Activated CD4-positive, alpha-beta T cell treated with anti-CD3 and anti-CD28 coated beads, Interleukin-2, amount 50 U/mL, for 48 hours (primary cell): ENCODE measurements at places on chromosomes 3 and 15.

DNA sequence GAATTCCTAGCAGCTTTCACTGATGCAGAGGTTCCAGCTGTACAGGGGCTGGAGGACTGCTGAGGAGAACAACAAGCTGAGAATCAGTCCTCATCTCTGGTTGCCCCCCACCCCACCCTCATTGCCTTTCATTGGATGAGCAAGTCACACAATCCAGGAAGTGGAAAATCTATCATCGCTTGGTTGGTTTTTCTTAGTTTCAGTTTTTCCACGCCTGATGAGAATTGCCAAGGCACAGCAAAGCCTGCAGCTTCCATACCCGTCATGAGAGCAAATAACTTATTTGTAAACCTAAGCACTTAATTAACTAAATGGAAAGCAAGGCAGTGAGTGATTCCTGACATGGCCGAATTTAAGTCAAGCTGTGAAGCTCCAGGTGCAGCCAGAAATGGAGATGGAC is 21.4 kb upstream of the LIPC start:
- peak; percentile 19 for DNase-seq

DNA sequence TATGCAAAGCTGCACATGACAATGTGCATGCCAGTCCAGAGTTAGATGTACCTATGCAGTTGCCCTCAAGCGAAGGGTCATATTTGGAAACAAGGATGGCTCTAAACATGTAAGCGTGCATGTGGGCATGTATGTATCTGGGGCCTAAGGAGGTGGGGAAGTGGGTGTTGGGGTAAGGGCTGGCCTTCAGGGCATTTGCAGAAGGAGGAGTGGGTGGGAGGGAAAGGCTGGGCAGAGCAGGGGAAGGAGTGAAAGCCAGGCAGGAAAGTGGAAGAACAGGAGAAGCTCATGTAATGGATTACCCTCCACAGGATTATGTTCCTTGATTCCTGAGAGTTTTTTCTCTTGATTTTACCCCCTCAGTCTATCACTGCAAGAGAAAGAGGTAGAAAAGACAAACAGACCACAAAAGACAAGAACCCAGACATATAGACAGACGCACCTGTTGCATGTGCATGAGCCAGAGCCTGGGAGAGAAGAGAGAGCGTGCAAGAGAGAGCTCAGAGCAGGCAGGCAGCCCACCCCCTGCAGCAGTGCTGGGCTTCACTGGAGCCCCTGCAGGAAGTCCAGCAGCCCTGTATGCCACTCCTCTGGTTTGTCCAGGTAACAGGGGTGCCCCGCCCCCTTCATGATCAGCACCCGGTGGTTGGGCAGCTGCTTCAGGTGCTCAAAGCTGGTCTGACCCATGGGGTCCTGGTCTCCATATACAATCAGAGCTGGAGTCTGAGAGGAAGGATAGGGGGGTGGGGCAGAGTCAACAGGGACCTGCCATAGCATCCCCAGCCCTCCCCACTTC is 1.8 kb upstream of the PCBP4 start:
- DNase-seq, result no peak

DNA sequence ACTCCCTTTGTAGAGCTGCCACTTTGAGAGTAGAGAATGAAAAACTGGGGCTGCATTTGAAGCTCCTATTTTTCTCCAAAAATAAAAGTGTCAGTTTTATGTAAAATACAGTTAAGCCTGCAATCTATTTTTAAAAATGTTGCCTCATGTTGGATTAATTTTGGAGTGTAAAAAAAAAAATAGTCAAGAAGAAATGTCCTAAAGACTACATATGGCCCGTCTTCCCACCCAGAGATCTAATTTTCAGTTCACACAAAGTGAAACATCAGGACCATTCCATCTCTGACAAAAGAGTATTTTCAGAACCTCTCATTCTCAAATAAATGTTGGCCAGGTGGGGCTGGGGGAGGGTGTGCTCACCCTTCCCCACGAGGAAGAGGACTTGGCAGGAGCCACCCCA is 62.7 kb downstream of the HHLA2 start:
- no peak for DNase-seq

GRCh38 chr15:29376590-29376989 is 107.0 kb upstream of the NSMCE3 start:
- DNase-seq, result no peak

- DNase-seq, result no peak
These were observed 17.1 kb downstream of the NEK10 start for GRCh38 chr3:27352047-27352446.

DNA sequence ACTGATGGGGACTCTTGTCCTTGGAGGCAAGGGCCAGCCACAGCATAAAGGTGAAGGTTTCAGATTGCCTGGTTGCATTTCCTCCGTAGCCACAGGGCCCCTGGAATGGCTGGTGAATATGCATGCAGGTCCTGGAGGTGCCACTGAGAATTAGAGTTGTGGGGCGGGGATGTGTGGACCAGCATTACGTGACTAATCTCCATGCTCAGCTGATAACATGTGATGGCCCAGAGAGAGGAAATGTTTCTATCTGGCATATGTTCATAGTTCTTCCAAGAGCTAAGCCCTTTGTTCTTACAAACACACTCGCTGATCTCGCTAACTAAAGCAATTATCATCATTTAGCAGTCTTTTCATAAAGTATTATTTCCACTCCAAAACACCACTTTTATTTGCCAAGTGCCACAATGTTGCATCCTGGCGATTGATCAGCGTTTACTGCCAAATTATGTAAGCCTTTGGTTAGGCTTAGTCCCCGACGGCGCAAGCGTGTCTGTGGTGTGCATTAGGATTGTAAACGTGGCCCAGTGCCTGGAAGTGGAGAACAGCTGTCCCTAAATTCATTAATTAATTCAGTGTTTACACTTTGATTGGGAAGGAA is 55.9 kb downstream of the CGNL1 start:
- DNase-seq, result no peak

GRCh38 chr3:148331081-148331846 is 366.4 kb upstream of the AGTR1 start:
- DNase-seq, result no peak

GRCh38 chr15:60899322-60899966 is 329.7 kb downstream of the RORA start:
- no peak for DNase-seq

DNA sequence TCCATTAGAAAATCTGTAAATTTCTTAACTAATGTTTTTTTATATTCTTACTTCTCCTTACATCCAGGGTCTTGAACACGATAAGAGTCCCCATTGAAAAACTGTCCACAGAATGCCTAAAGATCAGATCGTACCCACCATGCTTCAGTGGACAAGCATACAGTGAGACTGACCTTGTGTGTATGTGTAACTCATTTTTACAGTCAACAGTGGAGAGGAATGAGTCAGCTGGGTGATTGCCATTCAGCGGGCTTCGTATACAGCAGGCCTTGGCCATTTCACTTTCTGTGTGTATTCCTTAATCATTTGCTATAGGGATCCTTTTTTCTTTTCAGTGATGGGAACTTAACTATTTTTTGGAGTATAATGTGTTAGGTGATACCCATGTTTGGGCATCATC is 10.6 kb downstream of the PARP14 start:
- no peak for DNase-seq

- no peak for DNase-seq
These were observed 34.9 kb upstream of the ADGRG7 start for GRCh38 chr3:100574536-100574935.

GRCh38 chr3:106759731-106760130 is 617.5 kb upstream of the CCDC54 start:
- no peak for DNase-seq

DNA sequence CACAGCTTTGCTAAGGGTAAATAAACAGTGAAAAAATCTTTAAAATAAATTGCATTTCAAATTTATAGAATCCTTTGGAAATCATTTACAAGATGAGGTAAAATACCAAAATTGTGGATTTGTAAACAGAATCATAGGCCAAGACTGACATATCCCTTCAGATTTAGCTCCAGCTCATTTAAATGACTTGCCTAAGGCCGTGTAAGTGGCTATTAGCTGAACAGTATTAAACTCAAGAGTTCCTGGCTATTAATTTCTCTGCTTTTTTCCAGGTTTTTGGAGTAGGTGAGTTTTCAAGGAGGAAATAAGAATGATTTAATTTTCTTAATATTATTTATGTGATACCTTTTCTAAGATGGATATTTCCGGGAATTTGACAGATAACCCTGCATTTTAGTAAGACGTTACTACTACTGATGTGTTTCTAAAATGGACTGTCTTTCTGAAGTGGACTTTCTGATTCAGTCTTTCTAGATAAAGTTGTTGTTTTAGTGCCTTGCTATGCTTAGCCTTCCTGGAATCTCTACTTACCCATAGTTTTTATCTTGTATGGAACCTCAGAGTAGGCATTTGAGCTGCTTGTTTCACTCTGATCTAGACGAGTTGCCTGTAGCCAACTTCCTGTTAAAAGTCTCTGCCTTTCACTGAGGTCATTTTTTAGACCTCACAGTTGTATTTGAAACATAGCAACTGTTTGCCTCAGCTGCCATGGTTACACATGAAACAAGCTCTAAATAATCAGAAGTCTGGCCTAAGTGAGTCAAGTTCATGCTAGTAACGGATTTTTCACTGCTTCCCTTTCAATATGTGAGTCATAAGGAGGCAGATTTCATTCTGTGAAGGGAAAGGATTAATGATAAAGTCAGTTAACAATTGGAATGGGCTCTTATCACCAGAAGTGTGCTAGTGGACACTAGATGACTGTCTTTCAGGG is 127.0 kb downstream of the KLHL25 start:
- no peak for DNase-seq

GRCh38 chr15:65344914-65345275 is 32.9 kb downstream of the IGDCC3 start:
- no peak for DNase-seq

GRCh38 chr15:65254356-65254755 is 32.3 kb downstream of the PARP16 start:
- DNase-seq, result no peak

- DNase-seq, result no peak
These were observed 435.6 kb downstream of the MECOM start for GRCh38 chr3:169227911-169228310.

- DNase-seq, result no peak
These were observed 289.9 kb downstream of the GAP43 start for GRCh38 chr3:115913069-115913686.

- no peak for DNase-seq
These were observed 89.8 kb downstream of the SEMA5B start for GRCh38 chr3:122937745-122938144.

- no peak for DNase-seq
These were observed 38.3 kb upstream of the ARHGEF3 start for GRCh38 chr3:56839784-56840715.

GRCh38 chr3:71926262-71926600 is 141.3 kb upstream of the PROK2 start:
- no peak for DNase-seq

GRCh38 chr3:132723024-132723950 is 1.1 kb upstream of the NPHP3 start:
- DNase-seq, result no peak

DNA sequence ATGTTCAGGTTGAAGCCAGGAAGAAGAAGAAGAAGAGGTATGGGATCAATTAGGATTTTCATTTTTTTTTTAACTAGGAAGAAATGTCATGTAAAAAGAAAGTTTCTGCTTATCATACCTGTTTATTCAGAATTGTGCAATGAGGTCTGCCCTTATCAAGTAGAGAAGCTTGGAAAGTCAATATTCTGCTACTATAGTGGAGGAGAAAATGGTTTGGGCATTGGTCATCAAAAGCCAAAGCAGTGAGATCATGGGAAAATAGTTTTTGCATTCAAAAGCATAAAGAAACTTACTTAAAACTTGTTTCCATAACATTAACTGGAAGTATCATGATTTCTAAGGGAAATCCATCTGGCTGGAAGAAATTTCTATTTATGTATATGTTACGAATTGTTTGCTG is 1239.2 kb downstream of the NSUN3 start:
- no peak for DNase-seq

- DNase-seq, result no peak
These were observed 16.5 kb downstream of the GSK3B start for GRCh38 chr3:120077731-120078130.

- DNase-seq, result no peak
These were observed 30.7 kb upstream of the CLRN1 start for GRCh38 chr3:151003029-151003767.

DNA sequence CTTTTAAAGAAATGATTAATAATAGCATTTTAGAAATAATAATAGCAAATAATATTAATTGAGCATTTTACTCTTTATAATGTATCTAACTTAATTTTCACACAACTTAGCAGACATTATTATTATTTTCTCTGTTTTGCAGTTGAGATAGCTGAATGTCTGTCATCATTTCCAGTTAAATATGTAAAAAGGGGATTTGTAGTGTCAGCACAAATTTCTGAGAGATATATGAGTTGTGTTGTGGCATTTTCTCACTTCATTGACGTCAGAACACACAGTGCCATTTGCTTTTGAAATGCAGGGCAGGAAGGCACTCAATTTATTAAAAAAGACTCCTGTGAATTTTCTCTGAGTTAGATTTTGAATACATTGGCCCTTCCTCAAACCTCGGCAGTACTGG is 111.0 kb downstream of the GRM7 start:
- no peak for DNase-seq

DNA sequence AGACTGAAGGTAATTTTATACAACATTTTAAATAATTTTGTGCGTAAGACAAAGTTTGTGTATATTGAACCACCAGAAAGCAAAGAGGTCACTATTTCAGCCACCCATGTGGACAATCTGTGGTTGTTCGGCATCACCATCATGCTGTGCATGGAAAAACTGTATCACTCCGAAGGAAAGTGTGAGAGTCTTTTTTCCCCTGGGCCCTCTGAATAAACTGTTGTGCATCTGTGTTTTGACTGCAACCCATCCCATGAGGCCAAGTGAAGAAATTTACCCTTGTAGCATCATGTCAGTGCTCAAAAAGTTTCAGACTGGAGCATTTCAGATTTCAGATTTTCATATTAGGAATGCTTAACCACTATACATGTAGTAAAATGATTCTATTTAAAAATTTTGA is 85.3 kb downstream of the IMPG2 start:
- no peak for DNase-seq

DNA sequence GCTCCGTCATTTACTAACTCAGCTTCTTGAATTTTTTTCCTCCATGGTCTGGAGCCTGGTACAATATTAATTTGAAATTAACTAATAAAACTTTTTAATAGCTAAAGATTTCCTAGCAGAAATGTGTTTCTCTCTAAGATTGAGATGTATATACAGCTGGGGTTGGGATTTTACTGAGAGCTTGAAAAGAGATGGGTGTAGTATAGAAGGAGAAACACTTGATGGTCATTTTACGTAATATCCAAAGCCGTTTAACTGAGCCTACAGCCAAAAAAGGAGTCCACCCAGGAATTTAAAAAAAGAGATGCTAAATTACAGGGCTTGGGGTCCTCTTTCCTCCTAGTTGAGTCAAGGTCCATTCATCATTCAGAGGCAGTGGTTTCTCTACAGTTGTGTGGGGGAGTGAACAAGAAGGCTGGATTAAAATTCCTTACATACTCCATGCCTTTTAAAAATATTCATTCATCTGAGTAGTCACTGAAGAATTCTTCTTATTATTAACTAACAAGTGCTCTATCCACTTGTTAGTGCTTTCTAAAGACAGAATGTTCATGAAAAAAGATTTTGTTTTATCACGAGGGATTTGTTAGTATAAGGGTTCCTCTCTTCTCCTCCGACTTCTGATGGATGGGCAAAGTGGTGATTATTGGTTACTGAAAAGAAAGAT is 255.3 kb upstream of the IL12A start:
- no peak for DNase-seq

- DNase-seq, result no peak
These were observed 64.3 kb downstream of the LEO1 start for GRCh38 chr15:51907136-51907862.

- DNase-seq, result no peak
These were observed 654.1 kb upstream of the LMCD1 start for GRCh38 chr3:7847521-7847920.
